ENCODE measurements at places on chromosomes 12 and 14.

DNA sequence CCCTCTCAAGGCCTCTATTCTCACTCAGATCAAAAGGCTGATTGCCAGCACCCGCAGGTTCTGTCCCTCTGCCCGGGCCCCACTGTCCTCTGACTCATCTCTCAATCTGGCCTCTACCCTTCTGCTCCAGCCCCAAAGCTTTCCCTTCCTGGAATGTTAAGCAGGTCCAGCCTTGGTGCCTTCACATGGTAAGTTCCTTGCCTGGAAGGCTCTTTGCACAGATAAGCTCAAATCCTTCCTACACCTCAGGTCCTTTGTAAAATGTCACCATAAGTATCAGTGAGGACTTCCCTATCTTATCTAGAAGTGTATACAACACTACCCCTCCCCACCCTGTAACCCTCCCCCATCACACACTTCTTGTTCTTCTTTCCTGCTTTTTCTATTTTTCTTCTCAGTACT lies 22.2 kb downstream of the LPCAT3 start:
- DNase-seq, result no peak

DNA sequence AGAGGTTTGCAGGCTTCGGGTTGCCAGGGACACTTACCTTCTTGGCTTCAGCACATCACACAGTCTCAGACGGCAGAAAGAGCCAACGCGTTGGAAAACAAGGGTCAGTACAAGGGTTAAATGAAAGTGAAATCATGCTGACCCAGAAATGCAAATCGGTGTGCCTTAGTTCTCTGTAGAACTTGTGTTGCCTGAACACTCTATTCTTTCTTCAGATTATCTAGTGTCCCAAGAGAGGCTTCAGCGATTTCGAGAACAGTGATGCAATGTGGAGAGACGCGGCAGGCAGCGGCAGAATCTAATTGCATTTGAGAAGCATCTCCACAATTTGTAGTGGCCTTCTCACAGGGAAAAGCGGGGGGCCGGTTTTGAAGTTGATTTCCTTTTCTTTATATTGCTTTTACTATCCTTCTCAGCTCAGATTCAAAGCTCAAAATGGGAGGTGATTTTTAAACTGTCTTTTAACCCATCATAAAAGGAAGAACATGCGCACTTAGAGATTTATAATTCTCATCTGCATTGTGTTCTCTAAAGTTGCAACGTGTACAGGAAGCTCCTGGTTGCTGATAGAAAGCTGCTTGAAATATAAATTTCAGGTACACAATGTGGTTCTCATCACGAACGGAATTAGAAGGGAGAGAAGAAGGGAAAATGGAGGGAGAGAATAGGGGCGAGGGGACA lies 67.8 kb upstream of the EGLN3 start:
- DNase-seq, result no peak

DNA sequence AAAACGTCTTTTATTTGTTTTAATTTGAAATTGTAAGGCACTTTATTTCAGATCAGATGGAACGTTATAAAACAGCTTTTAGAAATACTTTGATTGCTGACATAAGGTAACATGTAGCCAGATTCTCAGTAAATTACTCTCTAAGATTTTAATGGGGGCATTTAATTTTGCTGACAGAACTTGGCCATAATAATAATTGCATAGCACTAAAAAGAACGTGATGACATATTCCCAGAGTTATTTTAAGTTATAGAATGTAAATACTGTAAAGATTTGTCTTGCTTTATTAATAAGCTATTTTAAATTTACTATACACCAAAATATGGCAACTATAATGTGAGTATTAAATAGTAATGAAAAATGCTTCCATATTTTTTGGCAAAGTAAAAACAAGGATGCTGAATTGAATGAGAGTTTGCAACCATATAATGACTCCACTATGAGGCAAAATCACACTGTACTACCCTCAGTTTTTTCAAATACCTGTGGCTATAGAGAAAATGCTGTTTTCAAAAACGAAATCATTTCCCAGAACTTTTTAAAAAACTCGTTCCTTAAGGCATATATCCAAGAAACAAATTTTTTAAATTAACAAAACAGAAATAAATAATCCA lies 876 bp downstream of the LUM start:
- DNase-seq, result no peak

DNA sequence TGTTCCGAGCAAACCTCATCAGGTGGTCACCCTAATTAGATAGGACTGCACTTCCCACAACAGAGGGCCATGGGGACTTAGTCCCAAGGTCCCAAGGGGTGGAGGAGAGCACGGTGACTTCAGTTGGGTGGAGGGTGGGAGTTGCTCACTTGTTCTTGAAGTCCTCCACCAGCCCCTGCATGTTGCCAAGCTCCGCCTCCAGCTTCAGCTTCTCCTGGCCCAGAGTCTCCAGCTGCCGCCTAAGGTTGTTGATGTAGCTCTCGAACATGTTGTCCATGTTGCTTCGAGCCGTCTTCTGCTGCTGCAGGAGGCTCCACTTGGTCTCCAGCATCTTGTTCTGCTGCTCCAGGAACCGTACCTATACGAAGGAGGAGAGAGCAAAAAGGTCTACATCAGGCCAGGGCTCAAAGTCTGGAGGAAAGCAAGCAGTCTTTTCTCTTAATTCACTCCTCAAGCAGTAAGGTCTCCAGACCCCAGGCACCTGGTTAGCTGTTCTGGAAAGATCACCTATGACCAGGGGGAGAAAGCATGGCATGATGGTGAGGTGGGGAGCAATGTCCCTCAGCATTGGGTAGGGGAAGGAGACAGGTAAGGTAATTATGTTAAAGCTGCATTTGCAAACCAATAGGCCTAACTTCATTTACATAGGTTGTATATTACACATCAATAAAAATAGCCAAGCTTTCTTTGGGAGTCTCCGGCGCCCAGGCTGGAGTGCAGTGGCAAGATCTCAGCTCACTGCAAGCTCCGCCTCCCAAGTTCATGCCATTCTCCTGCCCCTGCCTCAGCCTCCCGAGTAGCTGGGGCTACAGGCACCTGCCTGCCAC lies 2.9 kb downstream of the KRT8 start:
- no peak for DNase-seq

- no peak for DNase-seq
These were observed 117.4 kb downstream of the EMP1 start for GRCh38 chr12:13313886-13314285.

- DNase-seq, result no peak
These were observed 73.5 kb downstream of the CCDC88C start for GRCh38 chr14:91344096-91344495.

DNA sequence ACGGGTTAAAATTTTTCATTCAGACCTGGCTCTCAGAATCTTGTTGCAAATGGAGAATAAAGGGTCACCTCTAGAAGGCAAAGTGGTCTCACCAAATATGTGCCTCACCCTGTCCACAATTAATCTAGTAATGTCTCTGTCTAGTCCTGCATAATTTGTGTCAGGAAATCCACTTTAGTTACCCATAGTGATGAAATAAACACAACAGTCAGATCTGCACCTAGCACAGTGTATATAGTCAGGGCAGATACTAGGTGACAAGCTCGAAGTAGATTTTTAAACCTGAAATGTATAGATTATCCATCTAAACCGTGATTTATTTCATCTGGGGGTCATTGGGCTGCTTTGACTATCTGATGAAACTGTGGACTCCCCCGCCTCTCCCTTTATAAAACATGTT lies 15.9 kb upstream of the FLVCR2 start:
- no peak for DNase-seq

DNA sequence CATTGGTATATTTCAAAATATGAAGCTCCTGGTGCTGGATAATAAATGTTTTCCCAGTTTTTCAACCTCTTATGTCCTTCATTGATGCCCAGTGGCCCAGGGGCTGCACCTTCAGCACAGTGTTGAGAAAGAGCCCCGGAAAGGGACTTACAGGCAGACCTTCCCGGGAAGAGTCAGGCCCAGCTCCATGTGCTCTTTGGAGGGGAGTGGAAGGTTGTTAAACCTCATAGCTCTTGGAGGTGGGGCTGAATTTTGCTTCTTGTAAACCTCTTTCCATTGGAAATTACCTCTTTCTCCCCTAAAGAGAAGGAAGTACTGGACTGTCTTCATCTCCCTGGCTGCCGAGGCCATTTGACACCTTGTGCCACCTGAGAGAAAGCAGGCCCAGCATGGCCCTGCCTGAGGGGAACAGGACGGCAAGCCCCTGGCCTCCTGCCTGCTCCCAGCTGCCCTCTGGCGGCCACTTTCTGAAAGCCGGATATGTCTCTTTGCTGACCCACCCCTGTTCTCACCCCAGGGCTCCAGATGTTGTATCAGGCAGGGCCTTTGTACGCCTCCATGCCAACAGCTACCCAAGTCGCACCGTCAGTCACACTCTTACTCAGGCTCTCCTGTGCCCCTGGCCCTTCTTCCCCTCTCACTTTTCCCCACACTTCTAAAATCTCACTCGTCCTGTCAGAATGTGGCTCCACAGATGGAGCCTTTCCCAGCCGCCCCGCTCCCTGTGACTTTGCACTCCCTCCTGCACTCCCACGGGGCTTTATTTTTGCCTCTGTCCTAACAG lies 43.0 kb downstream of the EVL start:
- peak; percentile 68 for DNase-seq

- DNase-seq, result no peak
These were observed 9.3 kb upstream of the ITGA5 start for GRCh38 chr12:54428050-54429013.

- no peak for DNase-seq
These were observed 39.1 kb upstream of the PPFIA2 start for GRCh38 chr12:81798294-81798693.

DNA sequence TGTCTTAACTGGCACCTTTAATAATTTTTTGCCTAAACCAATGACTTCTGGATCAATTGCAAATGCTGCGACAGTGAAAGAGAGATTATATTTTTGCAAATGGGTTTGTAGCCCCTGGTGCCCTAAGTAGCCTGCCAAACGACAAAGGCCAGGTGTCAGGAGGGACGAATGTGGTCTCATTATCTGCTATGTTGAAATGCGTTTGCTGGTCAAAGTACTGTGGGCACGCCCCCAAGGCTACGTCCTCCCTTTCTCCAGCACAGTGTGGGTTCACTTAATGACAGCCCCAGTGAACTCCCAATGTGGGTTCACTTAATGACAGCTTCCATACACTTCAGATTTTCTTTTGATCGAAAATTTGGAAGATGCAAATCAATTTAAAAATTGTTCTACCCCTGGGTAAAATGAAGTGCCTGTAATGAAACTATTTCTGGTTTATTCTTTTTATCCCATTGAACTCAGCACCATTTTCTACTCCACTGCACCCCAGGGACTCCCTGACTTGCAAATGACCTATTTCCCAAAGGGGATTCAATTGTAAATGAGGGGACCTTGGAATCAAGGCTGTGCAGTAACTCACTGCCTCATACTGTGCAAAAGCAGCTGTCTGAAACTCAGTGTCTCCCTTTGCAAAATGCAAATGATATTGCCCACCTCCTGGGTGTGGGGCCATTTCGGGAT lies 1.4 kb downstream of the SERPINA11 start:
- DNase-seq, result no peak

GRCh38 chr12:12725086-12725955 lies 8.2 kb downstream of the CDKN1B start:
- DNase-seq, result peak; percentile 96

GRCh38 chr12:121781998-121782979 lies 11.2 kb downstream of the RHOF start:
- no peak for DNase-seq

DNA sequence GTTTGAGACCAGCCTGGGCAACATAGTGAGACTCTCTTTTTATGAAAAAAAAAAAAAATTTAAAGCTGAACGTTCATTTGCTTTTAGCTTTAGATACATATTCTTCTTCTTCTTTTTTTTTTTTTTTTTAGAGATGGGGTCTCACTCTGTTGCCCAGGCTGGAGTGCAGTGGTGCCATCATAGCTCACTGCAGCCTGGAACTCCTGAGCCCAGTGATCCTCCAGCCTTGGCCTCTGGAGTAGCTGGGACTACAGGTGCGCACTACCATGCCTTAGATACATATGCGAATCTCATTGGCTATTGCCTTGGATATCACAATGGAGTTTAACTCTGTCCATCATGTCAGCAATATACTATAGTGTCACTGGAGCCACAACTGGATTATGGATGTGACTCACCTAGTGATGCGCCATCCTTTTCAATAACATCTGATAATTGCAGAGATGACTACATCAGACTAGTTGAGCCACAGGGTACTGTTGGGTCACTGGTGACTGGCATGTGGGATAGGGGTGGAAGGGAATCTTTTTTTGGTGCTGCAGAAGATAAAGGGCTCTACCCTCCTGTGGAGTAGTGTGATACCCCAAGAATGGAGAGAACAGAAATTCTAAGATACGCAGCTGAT lies 2.7 kb upstream of the ADIPOR2 start:
- DNase-seq, result no peak

GRCh38 chr12:65829716-65830115 lies 5.4 kb downstream of the HMGA2 start:
- no peak for DNase-seq

DNA sequence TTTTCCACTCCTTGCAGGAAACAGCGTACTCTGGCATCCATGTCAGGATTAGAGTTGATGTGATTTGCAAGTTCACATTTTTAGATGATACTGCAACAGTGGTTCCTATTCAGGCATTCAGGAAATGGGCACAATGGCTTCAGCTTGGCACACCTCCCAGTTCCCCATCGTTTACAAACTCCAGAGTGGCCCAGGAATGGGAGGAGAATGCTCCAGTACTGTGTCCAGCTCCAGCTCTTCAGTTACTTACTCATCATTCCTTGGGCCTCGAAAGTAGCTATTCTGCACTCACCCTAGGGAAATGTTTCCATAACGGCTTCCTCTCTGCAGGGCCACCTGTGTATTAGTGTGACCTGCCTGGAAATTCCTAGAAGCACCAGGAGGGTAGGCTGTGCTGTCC lies 239.7 kb upstream of the RGS6 start:
- DNase-seq, result peak; percentile 36

GRCh38 chr14:21108791-21109190 lies 7.9 kb downstream of the TMEM253 start:
- no peak for DNase-seq

- no peak for DNase-seq
These were observed 4.5 kb upstream of the OAS2 start for GRCh38 chr12:112973818-112974231.

- no peak for DNase-seq
These were observed 18.9 kb upstream of the C12orf71 start for GRCh38 chr12:27101290-27101689.

DNA sequence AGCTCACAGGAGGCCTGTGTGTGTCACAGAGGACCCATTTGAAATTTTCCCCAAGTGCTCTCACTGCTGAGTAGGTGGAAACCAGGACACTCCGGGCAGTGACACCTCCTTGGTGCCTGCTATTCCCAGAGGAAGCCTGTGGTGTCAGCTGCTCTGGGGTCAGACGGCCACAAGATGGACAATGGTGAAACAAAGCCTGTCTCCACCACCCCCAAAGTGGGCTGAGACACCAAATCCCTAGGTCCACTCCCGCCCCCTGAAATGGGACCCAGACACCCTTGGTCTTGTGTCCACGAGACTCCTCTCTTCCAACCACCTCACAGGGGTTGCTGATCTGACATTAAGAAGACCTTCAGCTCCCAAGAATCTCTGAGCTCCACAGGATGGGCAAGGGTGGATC lies 7.0 kb downstream of the KCNH3 start:
- no peak for DNase-seq

- DNase-seq, result no peak
These were observed 236.7 kb downstream of the MDGA2 start for GRCh38 chr14:47438650-47439140.

Measured in NCI-H2081 (cell line).